Mesendoderm (in vitro differentiated cells): ENCODE measurements at places on chromosomes 6 and 20.

DNA sequence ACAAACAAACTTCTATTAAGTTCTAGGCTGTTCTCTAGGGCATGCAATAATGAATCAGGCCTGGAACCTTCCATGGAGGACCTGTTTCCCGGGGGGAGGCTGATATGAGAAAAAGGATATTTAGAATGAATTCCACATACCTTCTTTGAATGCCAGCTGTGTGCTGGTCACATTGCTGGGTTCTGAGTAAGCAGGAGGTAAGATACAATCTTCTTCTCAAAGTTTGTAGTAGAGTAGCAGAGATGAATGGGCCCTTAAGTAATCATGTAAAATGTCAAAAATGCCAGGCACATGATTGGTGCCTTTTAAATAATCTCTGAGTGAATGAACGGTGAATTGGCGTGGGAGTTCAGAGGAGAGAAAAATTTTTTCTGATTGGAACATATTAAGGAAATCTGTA lies 47.4 kb downstream of the TGM2 start:
- DNase-seq, result peak; percentile 83

DNA sequence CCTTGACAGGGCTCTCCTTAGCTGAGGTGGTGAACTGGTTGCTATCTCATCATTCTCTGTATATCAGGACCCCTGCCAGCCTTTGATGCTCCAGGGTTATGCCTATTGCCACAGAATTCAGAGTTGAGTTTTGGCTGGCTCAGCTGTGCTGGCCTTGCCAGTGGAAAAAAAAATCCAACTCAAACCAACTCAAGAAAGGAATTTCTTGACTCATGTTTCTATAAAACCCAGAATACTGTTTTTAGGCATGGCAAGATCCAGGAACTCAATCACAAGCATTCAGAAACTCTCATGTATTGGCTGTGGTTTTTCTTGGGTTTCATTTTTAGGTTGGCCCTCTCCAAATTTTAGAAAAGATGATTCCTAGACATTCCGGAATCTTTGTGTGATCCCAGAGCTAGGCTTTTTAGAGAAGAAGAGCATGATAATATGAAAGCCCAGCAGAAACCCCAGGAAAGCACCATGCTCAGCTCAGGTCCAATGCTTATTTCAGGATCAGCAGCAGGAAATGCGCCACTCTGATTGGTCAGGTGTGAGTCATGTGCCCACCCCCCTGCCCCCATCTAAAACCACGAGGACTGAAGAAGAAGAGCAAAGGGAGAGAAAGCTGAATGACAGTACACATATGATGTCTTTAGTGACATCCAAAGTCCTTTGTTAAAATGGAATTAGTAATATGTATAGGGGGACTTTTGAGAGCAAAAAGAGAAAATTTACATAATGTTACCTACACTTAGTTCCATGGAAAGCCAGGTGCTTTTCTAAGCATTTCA lies 122.9 kb downstream of the RNF144B start:
- DNase-seq, result no peak

DNA sequence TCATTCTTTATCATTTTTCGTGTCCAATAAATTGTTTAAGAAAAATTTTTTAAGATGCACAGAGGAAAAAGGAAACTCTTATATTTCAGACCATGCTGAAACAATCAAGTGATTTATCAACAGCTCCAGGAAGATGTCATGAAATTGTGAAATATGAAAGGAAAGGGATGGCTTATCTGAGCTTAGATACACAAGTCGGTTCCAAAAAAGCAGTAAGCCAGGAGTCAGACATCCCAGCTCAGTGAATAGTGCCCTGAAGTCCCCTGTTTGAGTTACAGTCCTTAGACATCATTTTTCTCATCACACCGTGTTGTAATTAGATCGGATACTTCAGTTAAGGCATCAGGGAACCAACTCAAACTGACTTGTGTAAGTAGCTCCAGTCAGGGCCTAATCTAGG lies 91.0 kb upstream of the SSTR4 start:
- DNase-seq, result no peak

DNA sequence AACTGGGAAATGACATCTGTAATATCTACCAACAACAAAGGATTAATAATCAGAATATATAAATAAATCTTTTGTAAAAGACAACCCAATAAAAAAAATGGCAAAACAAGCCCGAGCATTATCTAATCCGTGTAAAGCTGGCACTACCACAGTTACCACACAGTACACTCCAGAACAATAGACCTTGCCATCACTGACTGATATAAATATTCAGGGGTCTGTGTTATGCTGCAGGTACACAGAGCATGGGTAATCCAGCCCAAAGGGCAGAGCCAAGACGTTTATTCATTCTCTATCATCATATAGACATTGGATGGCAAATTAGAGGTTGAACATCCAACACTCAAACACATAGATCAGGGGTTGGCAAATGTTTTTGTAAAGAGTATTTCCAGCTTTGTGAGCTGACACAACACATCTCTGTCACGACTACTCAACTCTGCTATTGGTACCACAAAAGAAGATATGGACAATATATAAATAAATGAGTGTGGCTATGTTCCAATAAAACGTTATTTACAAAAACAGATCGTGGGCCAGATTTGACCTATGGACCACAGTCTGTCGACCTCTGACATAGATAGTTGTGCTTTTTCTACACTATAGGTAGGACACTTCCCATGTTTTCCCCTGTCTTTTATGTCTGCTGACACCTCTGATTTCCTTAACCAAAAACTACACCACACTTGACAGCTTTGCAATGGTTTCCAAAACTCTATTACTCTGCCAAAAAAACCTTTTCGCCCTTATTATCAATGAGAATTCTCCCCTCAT lies 4.5 kb downstream of the NCOA6 start:
- DNase-seq, result no peak

- DNase-seq, result no peak
Measured at GRCh38 chr20:18665135-18665534, 77.3 kb downstream of the DTD1 start.

GRCh38 chr20:8449123-8449522 lies 317.1 kb downstream of the PLCB1 start:
- no peak for DNase-seq

- DNase-seq, result no peak
Measured at GRCh38 chr20:35431621-35432429, 6.2 kb downstream of the GDF5 start.

DNA sequence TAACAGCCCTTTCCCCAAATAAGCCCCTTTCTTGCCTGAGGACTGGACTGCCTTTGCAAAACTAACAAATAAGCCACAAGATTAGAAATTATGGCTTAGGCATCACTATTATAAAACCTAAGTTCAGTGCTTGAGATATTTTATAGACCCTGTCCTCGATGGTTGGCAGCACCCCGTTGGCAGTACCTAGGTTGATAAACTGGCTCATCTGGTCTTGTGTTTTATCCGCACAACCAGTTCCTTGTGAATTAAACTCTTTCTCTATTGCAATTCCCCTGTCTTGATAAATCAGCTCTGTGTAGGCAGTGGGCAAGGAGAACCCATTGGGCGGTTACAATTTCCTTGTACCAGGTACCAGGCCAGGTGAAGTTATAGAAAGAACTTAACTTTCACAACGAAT lies 6.6 kb downstream of the LRP11 start:
- DNase-seq, result no peak

DNA sequence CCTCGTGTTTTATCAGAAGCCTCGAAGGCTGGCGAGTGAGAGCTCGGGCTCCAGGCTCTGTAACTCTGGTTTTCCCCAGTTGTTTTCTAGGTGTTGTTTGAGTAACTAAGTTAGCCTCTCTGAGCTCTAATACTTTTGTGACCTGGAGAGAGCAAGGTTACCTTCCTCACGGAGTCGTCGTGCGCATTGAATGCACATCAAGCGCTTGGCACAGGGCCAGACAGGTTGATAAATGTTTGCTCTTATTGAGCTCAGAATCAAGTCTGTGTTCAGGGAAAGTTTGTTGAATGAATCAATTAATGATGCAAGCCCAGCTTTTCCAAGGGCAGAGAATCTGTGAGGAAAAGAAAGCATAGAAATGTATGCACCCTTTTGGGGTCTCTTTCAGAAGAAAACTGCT lies 33.5 kb downstream of the EDN3 start:
- no peak for DNase-seq

DNA sequence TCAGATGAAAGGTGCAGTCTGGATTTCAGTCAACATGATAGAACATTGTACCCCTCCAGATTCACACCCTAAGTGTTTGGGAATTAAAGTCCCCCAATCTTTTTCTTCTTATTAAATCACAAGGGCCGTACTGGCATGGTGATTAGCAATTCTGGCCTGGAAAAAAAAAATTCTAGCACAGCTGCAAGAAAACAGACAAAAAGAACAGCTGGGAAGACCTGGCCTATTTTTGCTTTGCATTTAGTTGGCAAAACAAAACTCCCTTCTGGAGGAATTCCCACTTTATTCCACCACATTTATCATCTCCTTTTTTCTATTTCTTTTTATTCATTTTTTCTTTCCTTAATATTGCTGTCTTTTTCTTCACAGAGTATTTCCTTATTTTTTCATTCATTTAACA lies 39.8 kb upstream of the AKAP12 start:
- no peak for DNase-seq

DNA sequence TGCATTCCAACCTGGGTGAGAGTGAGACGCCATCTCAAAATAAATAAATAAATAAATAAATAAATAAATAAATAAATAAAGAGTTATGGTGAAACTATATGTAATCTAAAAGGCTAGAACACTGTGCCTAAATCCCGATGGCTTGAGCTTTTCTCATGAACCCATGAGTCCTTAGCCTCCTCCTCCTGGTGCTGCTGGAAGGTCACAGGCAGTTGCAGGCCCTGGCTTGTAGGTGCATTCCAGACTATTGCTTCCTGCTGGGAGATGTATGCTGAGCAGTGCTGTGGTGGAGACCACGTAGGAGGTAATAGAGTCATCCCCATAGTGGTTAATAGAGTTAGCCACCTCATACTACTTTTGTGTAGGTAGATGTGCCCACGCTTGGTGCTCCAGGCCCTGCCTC lies 12.5 kb downstream of the PTK7 start:
- DNase-seq, result peak; percentile 80

DNA sequence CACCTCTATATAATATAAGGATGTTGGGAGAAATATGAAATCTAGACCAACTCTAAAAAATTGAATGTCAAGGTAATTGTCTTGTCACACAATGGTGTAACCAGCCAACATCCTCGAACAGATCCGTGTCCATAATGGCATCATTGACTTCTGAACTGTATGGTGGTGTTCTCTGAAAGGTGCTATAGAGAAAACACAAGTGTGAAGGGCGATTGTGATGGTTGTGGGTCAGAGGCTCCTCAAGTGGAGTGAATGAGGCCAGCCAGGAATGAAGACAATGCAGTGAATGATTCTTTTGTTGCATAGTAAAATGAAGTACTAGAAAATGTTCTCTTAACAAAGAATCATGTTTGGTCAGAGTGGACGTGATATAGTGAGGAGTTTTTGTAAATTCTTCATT lies 58.3 kb downstream of the CARMIL1 start:
- DNase-seq, result no peak

GRCh38 chr20:25499855-25500434 lies 85.4 kb downstream of the NINL start:
- DNase-seq, result no peak

DNA sequence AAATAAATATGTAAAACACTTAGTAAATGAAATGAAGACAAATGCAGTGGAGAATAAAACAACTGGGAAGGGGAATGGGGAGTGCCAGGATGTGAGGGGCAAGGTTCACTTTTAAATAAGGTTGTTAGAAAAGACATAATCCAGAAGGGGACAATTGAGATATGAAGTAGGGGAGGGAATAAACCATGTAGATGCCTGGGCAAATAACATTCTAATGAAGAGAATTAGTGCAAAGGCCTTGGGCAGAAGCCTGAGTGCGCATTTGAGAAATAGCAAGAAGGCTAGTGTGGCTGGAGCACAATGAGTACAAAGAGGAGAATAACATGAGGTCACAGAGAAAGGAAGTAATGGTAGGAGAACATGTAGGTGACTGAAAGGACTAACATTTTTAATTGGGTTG lies 2.4 kb downstream of the CEP57L1 start:
- no peak for DNase-seq

GRCh38 chr6:169866140-169866534 lies 114.7 kb downstream of the ERMARD start:
- DNase-seq, result no peak

GRCh38 chr6:144316862-144317195 lies 31.7 kb downstream of the UTRN start:
- DNase-seq, result no peak

GRCh38 chr6:75199889-75200288 lies 6.0 kb downstream of the COL12A1 start:
- no peak for DNase-seq

DNA sequence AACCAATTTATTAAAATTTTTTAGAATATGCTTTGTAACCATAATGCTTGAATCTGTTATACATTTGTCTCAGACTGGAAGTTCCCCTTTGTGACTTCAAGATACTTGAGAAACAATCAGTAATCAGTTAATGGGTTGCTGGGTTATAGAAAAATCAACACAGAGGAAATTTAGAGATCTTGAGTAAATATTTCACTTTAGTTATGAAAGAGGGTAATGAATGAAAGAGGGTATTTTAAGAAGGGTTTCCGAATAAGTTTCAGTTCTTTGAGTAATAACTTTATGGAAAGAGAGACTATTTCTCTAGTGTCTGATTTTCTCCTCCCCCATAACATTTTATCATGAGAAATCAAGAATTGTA lies 21.4 kb downstream of the ZFAND3 start:
- DNase-seq, result no peak

- DNase-seq, result peak; percentile 92
Measured at GRCh38 chr6:104326173-104327001, 533.3 kb downstream of the HACE1 start.

DNA sequence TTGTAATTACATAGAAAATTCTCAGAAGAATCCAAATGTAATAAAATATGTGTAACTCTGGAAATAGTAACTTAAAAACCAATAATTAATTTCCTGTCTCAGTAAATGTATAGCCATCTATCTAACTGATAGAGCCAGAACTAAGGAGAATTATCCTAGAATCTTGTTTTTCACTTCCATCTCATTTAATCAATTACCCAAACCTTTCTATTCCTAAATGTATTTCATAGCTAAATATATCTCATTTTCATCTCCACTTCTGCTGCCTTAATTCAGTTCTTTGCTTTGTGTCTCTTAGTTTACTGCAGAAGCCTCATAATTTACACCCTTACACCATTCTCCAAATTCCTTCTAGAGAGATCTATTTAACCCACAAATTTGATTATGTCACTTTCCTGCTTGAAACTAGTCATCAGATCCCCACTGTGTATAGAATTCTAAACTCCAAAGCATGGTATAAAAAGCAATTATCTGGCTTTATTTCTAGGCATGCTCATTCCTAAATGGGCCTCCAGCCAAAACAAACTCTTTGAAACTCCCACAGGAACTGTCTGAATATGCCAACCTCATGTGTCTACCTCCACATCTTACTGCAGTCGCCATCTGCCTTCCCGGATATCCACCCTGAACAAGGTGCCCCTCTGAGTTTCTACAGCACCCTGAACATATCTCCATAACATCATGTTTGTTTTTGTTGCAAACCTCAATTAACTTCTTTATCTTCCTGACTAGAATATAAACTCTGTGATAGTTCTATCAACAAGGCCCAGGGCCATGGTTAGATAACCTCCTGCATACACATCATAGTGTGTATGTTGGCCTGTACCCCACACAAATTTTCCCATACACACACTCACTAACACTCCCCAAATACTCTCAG lies 70.5 kb upstream of the ADTRP start:
- DNase-seq, result no peak
